Activated CD4-positive, alpha-beta memory T cell treated with anti-CD3 and anti-CD28 coated beads for 36 hours (primary cell): ENCODE measurements at places on chromosomes 1 and 21. TPM values are rescaled to one million over a fixed set of nuclear protein-coding genes. Genes with fewer than 3 reads are reported as not detected.

- no peaks in the 10 kb centered on the region for H3K36me3 ChIP-seq
- peaks cover 10% of the 10 kb centered on the region for H3K27me3 ChIP-seq
- no peak overlapping the region for H3K4me3 ChIP-seq
- no peak for DNase-seq
- H3K27ac ChIP-seq: no peak overlapping the region
Measured at GRCh38 chr1:233744779-233745513, 131.0 kb downstream of the KCNK1 start.

Gene SH2D5
- 0.12 TPM for total RNA-seq

- no peaks in the 10 kb centered on the region for H3K4me1 ChIP-seq
- peaks cover 4% of the 10 kb centered on the region for H3K27me3 ChIP-seq
- no peaks in the 10 kb centered on the region for H3K36me3 ChIP-seq
Measured at GRCh38 chr1:39925721-39926342, 24.1 kb upstream of the MYCL start.

GRCh38 chr1:25695771-25696311 is 79.2 kb downstream of the MAN1C1 start:
- H3K27me3 ChIP-seq: no peaks in the 10 kb centered on the region
